ENCODE measurements at places on chromosomes 2 and 18.

GRCh38 chr18:62379051-62379450 is 53.9 kb downstream of the TNFRSF11A start:
- DNase-seq, result no peak

GRCh38 chr2:10407841-10408648 is 40.1 kb downstream of the ODC1 start:
- DNase-seq, result peak; percentile 89

GRCh38 chr2:65595630-65596029 is 163.2 kb upstream of the SPRED2 start:
- no peak for DNase-seq

DNA sequence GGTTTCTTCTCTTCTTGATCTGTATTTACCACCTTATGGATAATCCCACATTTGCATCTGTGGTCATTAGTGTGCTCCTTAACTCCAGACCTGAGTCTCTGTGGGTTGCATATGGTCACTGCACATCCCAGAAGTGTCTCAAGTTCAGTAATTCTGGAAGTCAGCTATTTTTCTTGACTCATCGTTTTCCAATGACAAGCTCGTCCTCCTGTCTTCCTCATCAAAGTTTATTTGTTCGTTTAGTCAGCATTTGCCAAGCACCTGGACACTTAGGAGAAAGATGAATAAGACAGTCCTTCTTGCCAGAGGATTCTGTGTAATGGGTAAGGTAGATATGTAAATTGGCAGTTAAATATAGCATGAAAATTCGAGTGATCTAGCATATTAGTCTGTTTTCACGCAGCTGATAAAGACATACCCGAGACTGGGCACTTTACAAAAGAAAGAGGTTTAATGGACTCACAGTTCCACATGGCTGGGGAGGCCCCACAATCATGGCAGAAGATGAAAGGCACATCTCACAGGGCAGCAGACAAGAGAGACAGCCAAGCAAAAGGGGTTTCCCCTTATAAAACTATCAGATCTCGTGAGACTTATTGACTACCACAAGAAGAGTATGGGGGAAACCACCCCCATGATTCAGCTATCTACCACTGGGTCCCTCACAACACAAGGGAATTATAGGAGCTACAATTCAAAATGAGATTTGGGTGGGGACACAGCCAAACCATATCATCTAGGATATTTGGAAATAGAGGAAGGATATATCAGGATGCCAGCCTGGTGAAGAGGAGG is 19.4 kb downstream of the FASTKD2 start:
- DNase-seq, result no peak

- no peak for DNase-seq
Measured at GRCh38 chr2:197037863-197038398, 111.4 kb upstream of the PGAP1 start.

DNA sequence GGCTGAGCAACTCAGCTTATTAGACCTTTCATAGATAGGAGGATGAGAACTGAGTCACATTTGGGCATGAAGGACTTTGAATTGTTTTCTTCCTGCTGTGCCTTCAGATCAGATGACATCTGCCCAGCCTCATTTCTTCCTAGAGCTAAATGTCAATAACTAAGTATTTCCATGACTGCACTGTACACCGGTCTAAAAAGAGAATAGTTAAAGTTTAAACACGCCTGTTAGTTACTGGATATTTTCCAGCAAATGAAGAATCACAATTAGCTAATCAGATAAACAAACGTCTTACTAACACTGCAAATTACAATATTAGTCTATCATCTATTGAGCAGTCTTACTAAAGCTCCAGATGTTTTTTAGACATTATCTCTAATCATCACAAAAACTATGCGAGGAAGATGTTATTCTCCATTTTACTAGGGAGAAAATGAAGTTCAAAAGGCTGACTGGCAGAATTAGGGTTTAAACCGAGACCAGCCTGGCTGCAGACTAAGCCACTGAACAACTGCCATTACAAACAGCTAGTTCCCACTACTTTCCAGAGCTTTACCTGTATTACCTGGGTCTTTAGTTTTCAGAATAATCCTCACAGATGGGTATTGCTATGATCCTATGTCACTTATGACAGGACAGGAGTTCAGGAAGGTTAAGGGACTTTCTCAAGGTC is 69.4 kb upstream of the ZNF397 start:
- DNase-seq, result no peak
